WTC11 (cell line): ENCODE measurements at places on chromosomes 16 and 17. TPM values are rescaled to one million over a fixed set of nuclear protein-coding genes. Genes with fewer than 3 reads are reported as not detected.

DNA sequence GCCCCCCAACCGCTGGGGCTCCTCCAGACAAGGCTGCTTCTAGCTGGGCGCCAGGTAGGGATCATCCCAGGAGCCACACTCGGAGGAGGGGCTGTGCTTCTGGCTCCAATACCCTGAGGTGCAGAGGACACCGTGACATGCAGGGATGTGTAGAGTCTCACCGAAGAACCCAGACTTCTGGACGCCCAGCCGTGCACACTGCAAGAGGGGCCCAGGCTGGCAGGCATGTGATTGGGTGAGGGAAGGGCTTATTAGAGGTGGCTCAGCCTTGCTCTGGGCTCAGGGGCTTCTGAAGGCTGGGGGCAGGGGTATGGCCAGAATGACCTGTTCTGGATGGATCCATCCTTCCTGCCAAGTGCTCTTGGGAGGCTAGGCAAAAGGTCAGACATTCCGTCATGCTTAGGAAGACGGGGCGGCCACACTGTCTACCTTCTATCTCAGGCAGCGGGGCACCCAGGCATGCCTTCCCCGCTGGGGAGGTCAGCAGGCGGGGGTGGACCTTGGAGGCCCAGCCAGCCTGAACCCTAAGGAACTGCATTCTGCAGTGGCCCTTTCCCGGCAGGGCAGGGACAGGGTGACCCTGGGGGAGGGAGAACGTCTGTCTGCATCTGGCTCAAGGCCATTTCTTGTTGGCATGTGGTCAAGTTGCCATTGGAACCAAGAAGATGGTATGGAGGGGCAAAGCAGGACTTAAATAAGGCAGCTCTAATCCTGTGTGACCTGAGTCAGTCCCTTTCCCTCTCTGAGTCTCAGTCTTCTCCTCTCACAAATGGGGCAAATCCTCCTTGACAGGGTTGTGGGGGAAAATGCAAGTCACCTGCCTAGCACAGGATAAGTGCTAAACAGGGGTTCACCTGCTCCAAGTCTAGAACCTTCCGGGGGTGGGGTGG lies 5.8 kb upstream of the ADGRG1 start:
- no peak for DNase-seq

- DNase-seq: no peak
Measured at GRCh38 chr17:83195330-83196023, 116.1 kb downstream of the METRNL start.

GRCh38 chr16:73060892-73061490 lies 13.1 kb upstream of the ZFHX3 start:
- DNase-seq: no peak

GRCh38 chr17:61284746-61285145 lies 114.9 kb upstream of the TBX2 start:
- no peak for DNase-seq

DNA sequence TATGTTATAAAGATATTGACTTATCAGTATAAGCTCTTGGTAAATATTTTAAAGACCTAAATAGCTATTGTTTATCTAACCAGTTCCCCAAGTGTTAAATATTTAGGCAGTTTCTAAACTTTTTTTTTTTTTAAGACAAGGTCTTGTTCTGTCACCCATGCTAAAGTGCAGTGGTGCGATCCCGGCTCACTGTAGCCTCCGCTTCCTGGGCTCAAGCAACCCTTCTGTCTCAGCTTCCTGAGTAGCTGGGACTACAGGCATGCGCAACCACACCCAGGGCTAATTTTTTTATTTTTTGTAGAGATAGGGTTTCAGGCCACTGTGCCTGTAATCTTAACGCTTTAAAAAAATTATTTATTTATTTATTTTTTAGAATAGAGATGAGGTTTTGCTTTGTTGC lies 43.5 kb downstream of the SNX29 start:
- DNase-seq: no peak

DNA sequence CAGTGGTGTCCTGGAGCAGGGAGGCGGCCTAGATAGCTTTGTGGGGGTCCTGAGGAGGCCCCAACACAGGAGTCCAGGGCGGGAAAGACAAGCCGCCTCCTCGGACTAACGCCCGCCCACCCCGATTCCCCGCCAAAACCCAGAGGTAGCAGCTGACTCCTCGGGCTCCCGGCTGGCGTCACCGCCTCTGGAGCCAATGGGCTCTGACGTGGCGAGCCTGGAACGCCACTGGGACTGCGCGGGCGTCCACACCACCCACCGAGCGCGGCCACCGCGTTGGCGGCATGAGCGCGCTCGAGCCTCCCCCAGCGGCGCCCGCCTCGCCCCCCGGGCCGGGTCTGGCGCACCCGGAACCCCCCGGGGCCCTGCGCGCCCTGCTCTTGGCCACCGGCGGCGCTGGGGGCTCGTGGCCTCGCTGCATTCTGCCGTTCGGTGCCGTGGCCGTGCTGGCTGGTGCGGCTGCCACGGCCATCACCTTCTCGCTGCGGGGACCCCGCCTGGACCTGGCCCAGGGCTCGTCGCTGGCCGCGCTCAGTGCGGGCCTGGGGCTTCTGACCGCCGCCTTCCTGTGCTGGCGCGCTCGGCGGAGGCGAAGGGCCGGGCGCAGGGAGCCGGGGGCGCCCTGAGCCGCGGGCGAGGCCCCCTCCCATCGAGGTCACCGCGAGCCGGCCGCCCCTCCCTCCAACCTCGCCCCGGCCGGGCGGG lies 3.4 kb upstream of the NTN3 start:
- peak; percentile 73 for DNase-seq

DNA sequence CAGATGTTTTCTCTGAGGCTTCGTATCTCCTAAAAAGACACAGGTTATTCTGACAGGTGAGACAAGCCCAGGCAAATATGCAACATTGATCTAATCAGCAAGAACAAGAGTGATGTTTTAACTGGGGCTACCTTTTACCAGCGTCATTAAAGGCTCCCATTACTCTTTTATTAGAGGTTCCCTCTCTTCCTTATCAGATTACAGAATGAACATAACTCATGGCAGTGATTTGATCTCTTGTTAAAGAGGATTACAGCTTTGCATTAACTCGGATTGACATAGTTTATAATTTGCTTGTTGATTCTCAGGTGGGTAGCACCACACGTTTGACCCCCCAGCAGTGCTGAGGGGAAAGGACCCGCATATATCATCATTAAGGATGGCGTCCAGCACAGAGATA lies 90.5 kb downstream of the AATF start:
- no peak for DNase-seq

GRCh38 chr16:87834668-87835473 lies 34.4 kb downstream of the SLC7A5 start:
- no peak for DNase-seq

- DNase-seq: no peak
Measured at GRCh38 chr16:88298833-88299745, 83.7 kb upstream of the ZNF469 start.

DNA sequence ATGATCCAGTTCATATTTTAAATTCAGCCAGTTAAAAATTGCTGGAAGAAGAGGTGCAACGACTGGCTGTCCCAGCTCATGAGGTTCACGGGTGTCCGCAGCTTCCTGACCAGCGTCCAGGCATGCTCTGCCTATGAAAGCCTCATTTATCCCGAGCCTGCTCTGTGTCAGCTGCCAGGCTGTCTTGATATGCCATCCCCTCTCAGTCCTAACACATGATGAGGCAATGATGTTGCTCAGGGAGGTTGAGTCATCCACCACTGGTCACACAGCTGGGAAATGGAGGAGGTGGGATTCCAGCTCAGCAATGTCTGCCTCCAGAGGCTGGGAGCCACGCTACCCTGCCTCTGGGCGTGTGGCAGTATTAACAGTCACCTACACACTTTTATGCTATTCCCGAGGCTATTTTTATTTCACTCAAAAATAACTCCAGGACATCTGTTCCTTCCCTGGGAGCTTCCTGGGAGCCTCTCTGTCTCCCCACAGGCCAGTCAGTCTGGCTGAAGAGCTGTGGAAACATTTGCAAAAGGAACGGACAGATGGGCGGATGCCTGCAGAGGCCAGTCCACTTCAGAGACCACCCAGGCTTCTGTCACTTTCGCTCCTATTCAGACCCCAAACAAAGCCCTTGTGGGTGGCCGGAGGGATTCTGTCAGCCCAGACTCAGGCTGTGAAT lies 22.5 kb downstream of the RAB11FIP4 start:
- DNase-seq: no peak

GRCh38 chr16:9966569-9967157 lies 215.6 kb downstream of the GRIN2A start:
- DNase-seq: no peak

GRCh38 chr17:19265755-19266154 lies 28.6 kb downstream of the EPN2 start:
- no peak for DNase-seq

DNA sequence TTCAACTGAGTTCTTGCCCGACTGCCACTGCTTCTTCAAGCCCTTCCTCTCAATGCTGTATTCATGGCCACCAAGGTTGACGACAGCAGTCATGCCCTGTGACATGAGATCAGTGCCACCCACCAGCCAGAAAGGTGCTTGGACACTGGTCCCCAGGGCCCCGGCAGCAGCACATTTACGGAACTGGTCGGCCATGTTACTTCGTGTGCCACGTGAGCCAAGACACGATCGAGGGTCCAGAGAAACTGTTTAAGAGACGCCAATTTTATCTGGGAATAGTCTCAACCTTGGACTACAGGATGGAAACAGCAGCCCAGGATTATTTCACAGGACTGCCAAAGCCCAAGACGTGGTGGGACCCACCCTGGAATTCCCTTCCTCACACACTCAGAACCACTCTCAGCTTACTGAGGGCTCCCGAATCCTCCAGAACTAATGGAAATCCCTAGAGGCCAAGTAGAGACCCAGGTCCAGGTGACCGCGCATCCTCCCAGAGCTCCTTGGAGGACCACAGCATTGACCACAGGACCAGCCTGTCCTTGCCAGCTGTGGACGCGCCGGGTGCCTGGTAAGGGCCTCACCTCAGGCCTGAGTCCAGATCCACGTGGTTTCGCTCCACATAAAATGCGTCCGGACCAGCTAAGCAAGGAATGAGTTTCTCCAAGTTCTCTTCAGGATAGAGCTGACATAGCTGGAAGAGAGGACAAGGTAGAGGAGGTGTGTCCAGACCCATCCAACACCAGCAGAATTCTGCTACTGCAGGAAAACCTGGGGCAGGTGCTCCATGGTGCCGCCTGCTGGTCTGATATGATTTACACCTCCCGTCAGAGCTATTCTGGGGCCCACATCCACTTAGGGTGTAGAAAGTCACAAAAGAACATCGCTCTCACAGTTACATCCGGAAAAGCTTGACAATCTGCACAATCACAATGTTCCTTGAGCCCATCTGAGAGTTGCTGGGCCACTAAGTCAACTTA lies 28.2 kb downstream of the MAP1LC3B start:
- DNase-seq: peak; percentile 41

GRCh38 chr16:67174706-67175231 lies 4.4 kb downstream of the NOL3 start:
- DNase-seq: no peak

Gene SP6
- total RNA-seq: 2.0 to 3.3 TPM (median 2.3 TPM) in 3 replicates

Gene SAMD14
- total RNA-seq: 4.5 to 6.0 TPM (median 5.9 TPM) in 3 replicates

Gene PPL
- total RNA-seq: 28.5 to 29.6 TPM (median 28.7 TPM) in 3 replicates

Gene TEX19
- total RNA-seq: 0.89 to 1.4 TPM (median 1.4 TPM) in 3 replicates

Gene KRTAP2-2
- not detected in 3 replicates for total RNA-seq

Gene TP53TG3F
- not detected in 3 replicates for total RNA-seq

Gene TBC1D3I
- 0.27 to 0.53 TPM (median 0.39 TPM) in 3 replicates for total RNA-seq
